ENCODE measurements at places on chromosomes 6 and 20.

GRCh38 chr6:24551139-24551538 lies 56.4 kb downstream of the ALDH5A1 start:
- DNase-seq, result no peak

GRCh38 chr6:42715871-42716270 lies 6.5 kb downstream of the PRPH2 start:
- DNase-seq, result no peak

DNA sequence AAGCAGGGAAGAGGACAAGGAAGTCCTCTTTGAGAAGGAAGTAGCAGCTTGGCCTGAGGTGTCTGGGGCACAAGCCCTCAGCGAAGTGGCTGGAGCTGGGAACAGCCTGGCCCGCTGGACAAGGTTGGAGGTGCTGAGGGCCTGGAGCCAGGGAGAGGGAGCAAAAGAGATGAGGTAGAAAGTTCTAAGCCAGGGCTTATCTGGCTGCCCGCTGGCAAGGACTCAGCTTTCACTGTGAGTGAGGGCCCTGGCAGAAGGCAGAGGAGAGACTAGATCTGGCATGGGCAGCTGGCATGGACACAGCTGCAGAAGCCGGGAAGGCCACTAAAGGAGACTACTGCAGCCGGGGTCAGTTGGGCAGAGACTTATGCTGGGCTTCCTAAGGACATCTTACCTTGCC lies 21.8 kb upstream of the PCMTD2 start:
- no peak for DNase-seq

GRCh38 chr6:30781743-30782424 lies 37.5 kb upstream of the IER3 start:
- DNase-seq, result peak; percentile 98

DNA sequence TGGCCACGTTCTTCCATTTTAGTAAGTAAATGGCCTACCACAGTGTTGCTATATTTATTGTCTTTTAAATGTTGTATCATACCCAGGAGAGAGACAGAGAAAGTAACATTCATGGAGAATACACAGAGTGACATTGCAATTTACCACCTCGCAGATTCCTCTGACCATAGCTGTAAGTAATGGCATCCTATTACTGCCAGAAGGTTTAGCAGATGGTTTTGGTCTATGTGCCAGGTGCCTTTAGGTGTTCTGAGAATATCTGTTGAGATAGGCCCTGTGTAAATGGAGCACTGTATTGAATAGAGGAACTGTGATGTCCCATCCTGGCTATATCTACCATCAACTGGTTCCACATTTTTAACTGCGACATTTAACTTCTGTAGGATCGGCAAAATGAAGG lies 559.6 kb downstream of the KIF16B start:
- DNase-seq, result no peak

DNA sequence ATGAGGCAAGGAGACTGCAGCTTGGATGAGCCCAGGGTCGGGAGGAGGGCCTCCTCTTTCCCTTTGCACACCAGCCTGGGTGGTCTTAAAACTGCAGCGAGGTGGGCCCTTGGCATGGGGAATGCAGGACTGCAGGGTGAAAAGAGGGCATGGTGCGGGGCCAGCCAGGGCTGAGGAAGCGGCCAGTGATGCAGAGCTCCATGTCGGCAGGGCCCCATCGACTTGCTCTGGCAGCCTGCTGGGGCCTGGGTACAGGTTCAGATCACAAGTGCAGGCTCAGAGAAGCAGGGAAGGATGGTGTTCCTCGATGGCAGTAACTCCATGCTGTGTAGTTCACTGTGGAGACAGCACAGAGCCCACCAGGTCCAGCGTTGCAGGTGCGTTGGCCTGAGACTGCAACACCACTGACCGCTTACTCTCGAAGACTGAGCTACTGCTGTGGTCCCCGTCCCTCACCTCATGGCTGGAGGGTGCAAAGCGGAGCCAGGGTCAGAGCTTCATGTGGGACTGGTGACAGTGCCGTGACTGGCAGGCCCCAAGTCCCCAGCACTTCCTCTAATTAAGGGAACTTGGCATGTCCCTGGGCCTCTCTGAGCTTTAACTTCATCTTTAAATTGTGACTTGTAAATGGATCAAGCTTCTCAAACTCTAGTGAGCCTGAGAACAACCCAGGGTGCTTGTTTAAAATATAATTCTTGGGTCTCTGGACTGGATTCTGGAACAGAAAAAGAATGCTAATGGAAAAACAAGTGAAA lies 223.2 kb downstream of the SYNDIG1 start:
- peak; percentile 31 for DNase-seq

- no peak for DNase-seq
Observed at GRCh38 chr6:16278048-16278724, 39.8 kb downstream of the GMPR start.

DNA sequence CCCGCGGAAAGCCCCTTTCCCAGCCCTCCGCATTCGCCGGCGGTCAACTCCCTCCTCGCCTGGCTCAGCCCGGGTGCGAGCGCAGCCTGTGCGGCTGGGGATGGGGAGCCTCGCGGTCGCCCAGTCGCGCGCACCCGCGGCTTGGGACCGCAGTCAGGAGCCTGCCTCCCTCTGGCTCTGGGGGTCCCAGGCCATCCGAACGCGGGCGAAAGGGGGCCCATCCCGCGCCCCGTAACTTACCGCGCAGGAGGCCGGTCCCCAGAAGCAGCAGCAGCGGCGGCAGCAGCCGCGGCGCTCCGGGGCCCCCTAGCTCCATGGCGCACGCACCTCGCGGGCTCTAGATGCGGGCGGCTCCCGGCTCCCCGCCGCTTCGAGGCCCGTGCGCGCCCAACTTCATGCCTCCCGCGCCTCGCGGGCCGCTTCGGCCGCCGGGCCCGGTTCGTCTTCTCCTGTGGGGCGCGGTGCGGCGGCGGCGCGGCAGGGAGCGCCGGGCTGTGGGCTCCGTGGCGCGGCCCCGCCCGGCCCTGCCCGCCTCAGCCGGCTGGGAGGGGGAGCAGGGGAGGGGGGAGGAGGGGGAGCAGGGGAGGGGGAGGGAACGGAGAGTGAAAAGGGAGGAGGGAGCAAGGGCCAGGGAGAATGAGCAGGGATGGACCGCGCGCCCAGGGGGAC lies at the start of gene CHRNA4:
CHRNA4 (minus strand) TSS at position 500 of the 669 bp plus-strand sequence; CDS start at position 316, 184 bp downstream.
- no peak for DNase-seq

DNA sequence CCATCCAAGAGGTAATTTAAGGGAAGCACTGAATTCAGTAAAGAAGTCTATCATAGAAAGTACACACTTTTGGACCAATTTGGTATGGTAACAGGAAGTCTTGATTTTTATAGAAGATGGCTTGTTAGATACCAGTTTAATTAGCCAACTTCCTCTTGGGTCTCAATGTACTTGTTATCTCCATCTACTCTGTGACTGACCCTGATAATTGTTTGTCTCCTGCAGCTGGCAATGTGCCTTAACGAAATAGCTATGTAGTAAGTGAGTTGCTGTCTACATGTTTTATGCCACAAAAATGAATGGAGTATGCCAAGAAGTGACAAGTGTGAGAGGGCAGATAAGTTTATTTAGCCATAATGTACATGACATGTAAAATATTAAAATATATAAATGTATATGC lies 410.5 kb upstream of the MAN1A1 start:
- DNase-seq, result no peak

DNA sequence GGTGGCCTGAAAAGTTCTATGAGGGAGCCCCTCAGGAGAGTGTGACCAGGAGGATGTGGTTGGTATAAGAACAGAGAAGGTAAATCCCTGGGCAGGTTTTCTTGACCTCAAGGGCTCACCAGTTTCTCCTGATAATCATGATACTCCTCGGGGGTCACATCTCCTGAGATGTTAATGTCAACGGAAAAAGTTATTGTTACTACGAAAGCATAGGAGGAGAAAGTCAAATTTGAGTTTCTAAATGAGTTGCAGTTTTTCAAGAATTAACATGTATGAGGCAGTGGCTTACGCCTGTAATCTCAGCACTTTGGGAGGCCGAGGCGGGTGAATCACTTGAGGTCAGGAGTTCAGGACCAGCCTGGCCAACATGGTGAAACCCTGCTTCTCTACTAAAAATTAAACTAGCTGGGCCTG lies 23.4 kb downstream of the MGME1 start:
- no peak for DNase-seq
